ENCODE measurements at places on chromosomes 11 and 22. TPM values are rescaled to one million over a fixed set of nuclear protein-coding genes. Genes with fewer than 3 reads are reported as not detected.

GRCh38 chr22:45781966-45782365 is 110.3 kb downstream of the ATXN10 start:
- no peak for DNase-seq

DNA sequence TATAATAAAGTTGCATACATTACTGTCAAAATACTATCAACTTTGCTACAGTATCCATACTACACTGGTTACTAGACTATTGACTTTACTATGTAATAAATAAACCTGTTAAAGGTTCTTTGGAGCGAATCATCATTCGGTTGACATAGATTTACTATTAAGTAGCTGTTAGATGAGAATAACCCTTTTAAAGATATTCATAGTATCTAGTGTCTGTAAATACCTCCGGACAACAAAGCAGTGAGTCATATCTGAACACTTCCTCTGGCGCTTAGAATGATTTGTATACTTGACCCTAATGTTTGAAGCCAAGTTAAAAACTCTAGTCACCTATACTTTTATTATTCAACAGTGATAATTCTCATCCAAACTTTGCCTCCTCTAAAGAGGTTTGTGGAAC is 84.7 kb downstream of the MSANTD4 start:
- peak; percentile 23 for DNase-seq

GRCh38 chr11:69328231-69328630 is 34.3 kb downstream of the MYEOV start:
- DNase-seq: no peak

GRCh38 chr22:46674367-46674781 is 54.2 kb downstream of the GRAMD4 start:
- no peak for DNase-seq

DNA sequence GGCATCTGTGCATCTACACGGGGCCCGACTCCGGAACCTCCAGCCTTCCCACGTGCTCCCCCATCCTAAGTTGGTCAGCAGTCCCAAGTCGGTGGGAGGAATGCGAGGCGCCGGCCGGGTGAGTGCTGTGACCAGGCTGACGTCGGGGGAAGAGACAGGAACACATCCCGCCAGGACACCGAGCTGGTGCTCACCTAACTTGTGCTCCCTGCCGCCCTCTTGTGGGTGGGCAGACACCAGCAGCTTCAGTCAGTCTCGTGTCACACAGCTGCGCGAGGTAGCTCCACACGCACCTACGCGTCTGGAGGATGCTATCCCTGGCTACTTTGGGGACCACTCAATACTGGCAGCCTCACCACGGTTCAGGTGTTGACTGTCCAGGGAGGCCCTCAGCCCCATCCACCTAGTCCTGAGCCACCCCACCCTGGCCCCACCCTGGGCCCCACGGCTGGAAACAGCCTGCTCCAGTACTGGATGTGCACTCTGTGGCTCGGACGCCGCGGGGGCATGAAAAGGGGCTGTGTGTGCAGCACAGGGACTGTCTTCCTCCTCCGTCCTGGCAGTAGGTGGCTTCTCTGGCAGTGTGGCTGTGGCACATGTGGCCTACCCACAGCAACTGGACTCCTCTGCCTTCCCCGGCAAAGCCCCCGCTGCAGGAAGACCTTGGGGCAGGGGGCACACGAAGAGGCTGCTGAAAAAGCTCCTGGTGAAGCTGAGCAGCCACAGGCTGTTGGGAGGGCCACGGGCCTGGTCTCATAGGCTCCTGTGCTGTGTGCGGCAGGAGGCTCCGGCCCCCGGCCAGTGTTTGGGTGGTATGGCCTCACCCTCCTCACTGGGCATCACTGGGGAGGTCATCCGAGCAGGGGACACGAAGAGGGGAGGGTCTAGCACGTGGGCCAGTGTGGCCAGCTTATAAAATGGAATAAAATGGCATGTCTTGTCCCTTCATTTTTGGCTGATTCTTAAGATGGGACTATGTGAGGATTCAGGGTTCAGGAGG is 11.2 kb upstream of the BID start:
- DNase-seq: peak; percentile 41

DNA sequence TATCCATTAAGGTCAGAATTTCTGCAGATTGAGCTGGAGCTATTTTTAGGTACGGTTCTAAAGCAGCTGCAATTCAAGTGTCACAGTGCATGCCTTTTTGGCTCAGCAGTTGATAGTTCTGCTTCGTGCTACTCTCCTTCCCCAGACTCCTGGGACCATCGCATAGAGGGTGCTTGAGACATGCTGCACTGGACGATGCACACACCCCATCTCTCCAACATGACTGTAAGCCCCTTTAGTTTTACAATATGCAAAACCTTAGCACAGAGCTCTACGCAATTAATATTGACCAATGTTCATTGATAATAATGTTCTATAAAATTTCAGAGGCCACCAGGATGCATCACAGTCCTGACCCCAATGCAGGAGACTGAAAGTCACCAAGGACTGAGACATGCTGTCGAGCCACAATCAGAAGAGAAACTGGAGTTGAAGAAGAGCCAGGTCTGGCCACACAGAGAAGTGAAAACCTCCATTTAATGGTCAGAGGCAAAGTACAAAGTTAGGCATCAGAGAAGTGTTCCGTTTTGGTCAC is 120.9 kb upstream of the ZC3H12C start:
- no peak for DNase-seq

DNA sequence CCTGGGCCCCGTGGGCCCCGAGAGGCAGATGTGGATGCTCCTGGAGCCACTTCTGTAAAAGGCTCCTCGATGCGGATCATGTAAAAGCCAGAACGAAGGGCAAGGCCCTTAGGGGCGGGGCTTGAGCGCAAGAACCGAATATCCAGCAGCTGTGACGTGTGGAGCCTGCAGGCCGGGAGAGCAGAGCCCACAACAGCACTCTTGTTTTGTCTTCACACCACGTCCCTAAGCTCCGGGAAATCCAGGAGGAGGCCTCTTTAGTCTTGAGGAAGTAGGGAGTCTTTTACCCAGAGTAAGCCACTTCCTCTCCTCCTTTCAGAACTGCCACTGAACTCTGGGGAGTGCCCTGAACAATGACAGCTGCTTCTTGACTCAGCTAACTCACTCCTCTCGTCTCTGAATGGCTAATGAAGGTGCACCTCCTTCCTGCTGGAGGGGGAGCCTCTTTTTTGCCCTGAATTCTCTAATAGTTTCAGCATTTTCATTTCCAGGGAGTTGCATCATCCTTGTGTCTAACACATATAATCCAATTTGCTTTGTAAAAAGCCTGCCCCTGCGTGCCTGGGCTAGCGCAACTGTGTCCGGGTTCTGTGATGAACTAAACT is 12.5 kb downstream of the L3MBTL2 start:
- DNase-seq: no peak

GRCh38 chr11:72174302-72175070 is 17.5 kb upstream of the FOLR1 start:
- DNase-seq: no peak

Gene MPEG1
- total RNA-seq: 0.07 TPM

Measured in HCT116 (cell line).